Dorsolateral prefrontal cortex (tissue), 122 donors: ENCODE measurements at places on chromosomes 2 and 18. TPM values are rescaled to one million over a fixed set of nuclear protein-coding genes. Genes with fewer than 3 reads are reported as not detected.
A peak's percentile ranks its signal among the peaks of the same experiment; 100 is the strongest.

DNA sequence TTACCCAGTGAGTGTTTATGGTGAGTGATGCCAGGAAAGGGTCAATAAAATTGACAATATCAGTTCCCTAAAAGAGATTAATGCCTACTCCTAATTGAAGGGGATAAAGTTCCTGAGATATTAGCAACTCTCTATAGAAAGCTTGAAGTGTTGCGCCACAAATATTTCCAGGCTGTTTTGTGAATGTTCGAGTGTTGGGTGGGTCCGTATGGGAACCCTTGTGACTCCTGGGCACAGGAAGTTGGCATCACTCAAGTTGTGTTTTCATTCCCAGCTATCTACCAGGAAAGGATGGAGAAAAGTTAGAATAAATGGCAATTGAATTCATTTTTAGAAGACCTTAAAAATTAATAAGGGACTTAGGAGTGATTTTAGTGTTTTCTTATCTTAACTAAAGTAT is 472.7 kb downstream of the THSD7B start:
- DNase-seq = no peak

DNA sequence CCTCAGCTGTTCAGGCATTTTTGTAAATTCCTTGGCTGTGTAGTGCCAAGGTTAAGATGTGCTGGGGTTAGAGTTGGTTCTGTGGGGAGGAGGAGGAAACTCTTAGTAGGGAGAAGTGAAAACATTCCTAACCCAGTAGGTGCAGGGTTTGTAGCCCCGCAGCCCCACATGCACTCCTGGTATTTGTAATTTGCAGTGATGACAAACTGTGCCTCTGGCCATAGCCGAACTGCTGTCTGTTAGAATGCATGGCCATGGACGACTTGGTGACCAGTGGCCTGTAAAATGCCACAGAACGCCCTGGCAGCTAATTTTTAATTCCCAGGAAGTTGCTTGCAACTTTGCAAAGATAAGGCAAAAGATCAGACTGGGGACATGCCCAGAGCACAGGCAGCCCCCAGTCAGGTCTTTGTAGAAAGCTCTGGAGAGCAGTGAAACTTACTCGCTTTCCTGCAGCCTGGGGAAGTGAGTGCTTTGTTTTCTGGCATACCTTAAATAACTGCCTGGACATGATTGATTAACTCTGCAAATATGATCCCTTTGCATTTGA is 38.4 kb downstream of the LYPD6B start:
- DNase-seq = no peak

- DNase-seq = no peak
Observed at GRCh38 chr18:44453505-44453904, 227.2 kb upstream of the SETBP1 start.

- DNase-seq = no peak
Observed at GRCh38 chr2:44010266-44010665, 14.5 kb upstream of the LRPPRC start.

GRCh38 chr2:85861650-85862049 is 27.1 kb downstream of the ST3GAL5 start:
- no peak for DNase-seq

DNA sequence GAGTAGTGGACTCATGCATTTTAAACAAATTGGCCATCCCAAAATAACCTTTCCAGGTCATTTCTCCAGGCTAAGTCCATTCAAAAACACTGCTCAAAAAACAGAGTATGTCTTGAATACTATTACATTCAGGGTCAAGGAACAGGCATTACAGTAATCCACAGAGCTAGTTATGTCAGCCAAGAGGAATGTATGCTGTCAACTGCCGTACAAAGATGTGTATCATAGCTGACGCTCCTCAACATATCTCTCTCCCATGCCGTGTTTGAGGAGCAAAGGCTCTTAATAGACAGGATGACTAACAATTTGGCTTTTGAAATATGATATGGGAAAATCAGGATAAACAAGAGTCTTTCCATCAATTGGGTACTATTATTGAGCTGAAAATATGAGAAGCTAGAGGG is 68.8 kb upstream of the KCTD1 start:
- no peak for DNase-seq

GRCh38 chr2:182319556-182320505 is 107.0 kb downstream of the PDE1A start:
- no peak for DNase-seq

DNA sequence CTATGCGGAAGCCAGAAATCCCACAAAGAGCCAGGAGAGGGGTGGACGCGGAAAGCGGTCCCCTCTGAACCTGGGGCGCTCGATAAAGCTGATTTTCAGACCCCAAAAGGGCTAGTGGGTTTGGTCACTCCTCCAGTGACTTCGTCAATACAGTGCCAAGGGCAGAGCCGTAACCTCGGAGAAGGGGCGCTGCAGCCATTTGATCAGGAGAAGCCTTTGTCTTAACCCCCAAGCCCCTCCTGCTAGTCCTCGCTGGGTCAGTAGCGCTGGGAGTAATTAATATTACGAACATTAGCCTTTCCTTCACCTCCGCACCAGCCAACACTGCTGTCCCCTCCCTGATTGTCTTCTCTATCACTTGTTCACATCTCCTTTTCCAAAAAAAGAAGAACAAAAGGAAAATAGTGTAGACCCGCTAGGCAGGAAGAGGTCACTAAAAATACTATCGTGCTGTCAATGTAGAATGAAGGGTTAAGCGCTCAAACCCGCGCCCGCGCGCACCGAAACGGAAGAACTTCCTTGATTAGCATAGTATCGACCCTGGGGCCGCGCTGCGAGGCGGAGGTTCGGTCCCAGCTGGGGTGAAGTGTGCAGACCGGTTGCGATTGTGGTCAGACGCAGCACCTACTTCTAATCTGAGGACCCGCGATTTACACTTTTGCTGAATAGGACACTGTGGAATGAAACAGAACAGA is 63.2 kb upstream of the MAPRE2 start:
- peak; percentile 14 for DNase-seq

- peak; percentile 63 for DNase-seq
Observed at GRCh38 chr2:54945391-54946219, 104.6 kb downstream of the RTN4 start.

- no peak for DNase-seq
Observed at GRCh38 chr2:237686659-237687136, 59.3 kb downstream of the LRRFIP1 start.

DNA sequence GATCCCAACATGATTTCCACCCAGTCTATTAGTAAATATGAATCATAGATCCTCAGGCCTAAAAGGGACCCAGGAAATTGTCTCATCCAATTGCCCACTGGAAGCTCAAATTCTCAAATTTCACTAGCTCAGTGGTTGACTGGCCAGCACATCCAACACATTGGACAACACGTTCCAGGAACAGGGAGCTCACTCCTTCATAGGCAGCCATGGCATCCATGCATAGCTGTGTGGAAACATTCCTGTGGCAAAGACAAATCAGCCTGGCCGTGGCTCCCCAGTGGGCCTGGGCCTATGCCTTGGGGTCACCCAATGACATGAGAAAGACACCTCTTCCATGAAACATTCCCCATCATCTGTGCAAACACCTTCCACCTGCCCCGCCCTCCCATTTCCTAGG is 261.1 kb downstream of the ANAPC1 start:
- no peak for DNase-seq

DNA sequence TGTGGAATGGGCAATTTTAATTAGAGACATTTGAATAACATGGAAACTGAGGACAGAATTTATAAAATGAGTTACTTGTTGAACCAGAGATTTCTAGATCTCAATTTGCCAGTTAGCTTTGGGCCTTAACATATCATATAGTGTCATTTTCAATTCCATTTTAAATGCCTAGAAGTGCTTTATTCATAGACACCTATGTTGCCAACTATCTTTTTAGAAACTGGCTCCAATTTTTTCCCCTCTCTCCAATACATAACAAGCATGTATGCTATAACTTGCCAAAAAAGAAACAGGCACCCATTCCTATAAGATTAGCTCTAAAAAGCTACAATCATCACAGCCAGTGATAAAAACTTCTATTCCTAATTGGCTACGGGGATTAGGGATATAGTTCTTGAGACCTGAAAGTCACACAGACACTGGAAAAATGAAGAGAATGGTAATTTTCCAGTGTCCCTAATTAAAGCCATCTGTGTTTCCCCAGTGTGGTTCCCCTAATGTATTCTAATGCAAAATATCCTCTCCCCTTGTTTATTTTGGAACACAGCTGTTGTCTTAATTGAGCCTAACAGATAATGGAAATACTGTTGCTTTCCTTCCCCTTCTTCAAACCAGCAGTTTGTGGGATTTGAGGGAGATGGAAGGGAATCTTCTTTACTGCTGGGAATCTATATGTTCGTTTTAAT is 205.5 kb upstream of the FSHR start:
- no peak for DNase-seq

Gene ATIC
- 88.8 TPM for total RNA-seq

Gene DSG1
- total RNA-seq = 0.14 TPM

Gene PSTPIP2
- 0.88 TPM for total RNA-seq

Gene HOXD8
- not detected for total RNA-seq

Gene LHCGR
- total RNA-seq = not detected

Gene REG3A
- total RNA-seq = not detected

Gene REEP1
- 67.5 TPM for total RNA-seq
